Smooth muscle cell of bladder (primary cell): ENCODE measurements at places on chromosomes 5 and 9. TPM values are rescaled to one million over a fixed set of nuclear protein-coding genes. Genes with fewer than 3 reads are reported as not detected.

The DROSHA gene
- total RNA-seq: 40.5 and 40.8 TPM in 2 replicates

The GNA14 gene
- total RNA-seq: 0.57 and 1.4 TPM in 2 replicates

The ELAVL2 gene
- total RNA-seq: 0.09 and 0.14 TPM in 2 replicates

The DMRTA1 gene
- total RNA-seq: 0.14 and 0.28 TPM in 2 replicates

The GDA gene
- not detected in 2 replicates for total RNA-seq

The LMX1B gene
- total RNA-seq: not detected in 2 replicates

The TSPAN17 gene
- total RNA-seq: 27.8 and 32.0 TPM in 2 replicates

The STKLD1 gene
- total RNA-seq: 0.55 and 0.57 TPM in 2 replicates

The TLE1 gene
- total RNA-seq: 32.9 and 38.8 TPM in 2 replicates

The HRH2 gene
- not detected in 2 replicates for total RNA-seq

The GALT gene
- total RNA-seq: 24.3 and 29.8 TPM in 2 replicates

The NMUR2 gene
- not detected in 2 replicates for total RNA-seq

The SLIT3 gene
- total RNA-seq: 4.6 and 18.5 TPM in 2 replicates

The ANKRA2 gene
- 15.3 and 24.9 TPM in 2 replicates for total RNA-seq

The TNFSF15 gene
- 0.28 and 0.55 TPM in 2 replicates for total RNA-seq

The AHRR gene
- 21.9 and 27.0 TPM in 2 replicates for total RNA-seq

The HTR1A gene
- not detected in 2 replicates for total RNA-seq

The SLC2A8 gene
- total RNA-seq: 7.4 and 8.4 TPM in 2 replicates

The GMCL2 gene
- total RNA-seq: not detected in 2 replicates

The CTNND2 gene
- not detected in 2 replicates for total RNA-seq

The IFNA7 gene
- not detected in 2 replicates for total RNA-seq

The TLX3 gene
- total RNA-seq: not detected in 2 replicates

The IL33 gene
- total RNA-seq: 173 and 202 TPM in 2 replicates

The TCF7 gene
- 0.28 and 0.55 TPM in 2 replicates for total RNA-seq

The TAS2R1 gene
- total RNA-seq: not detected in 2 replicates

The ITGA1 gene
- total RNA-seq: 32.2 and 40.2 TPM in 2 replicates

The GFI1B gene
- not detected in 2 replicates for total RNA-seq

The TICAM2 gene
- 2.8 and 3.3 TPM in 2 replicates for total RNA-seq

The EIF4EBP3 gene
- total RNA-seq: 0.85 and 1.7 TPM in 2 replicates

The TEX48 gene
- total RNA-seq: not detected in 2 replicates

The FGF10 gene
- total RNA-seq: 1.0 and 3.8 TPM in 2 replicates

The PCDHA9 gene
- under 0.01 and 0.18 TPM in 2 replicates for total RNA-seq

The ADRB2 gene
- under 0.01 and 0.09 TPM in 2 replicates for total RNA-seq
